ENCODE measurements at places on chromosomes 5 and 9.

GRCh38 chr9:123269281-123269680 lies 895 bp upstream of the STRBP start:
- DNase-seq = peak; percentile 17

DNA sequence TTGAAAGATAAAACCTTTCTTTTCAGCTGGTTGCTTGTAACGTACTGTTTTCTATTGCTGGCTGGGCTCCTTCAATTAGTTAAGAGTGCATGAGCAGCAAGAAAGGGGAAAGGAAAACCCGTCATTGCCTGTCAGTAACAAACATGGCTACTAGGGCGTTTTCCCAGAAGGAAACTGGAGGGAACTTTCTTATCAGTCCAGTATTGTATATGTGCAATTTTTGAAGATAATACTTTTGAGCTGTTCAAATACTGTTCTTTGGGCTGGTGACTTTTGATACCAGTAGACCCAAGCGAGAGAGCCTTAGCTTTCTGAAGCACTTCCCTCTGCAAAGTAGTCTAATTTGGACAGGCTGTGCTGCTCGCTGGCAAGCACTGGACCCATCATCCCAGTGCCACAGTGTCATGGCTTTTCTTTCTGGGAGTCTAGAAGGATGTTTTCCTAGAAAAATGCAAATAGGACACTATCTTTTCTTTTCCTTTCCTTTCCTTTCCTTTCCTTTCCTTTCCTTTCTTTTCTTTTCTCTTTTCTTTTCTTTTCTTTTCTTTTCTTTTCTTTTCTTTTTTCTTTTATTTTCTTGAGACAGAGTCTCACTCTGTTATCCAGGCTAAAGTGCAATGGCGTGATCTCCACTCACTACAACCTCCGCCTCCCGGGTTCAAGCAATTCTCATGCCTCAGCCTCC lies 149.9 kb upstream of the SMIM23 start:
- DNase-seq = no peak

DNA sequence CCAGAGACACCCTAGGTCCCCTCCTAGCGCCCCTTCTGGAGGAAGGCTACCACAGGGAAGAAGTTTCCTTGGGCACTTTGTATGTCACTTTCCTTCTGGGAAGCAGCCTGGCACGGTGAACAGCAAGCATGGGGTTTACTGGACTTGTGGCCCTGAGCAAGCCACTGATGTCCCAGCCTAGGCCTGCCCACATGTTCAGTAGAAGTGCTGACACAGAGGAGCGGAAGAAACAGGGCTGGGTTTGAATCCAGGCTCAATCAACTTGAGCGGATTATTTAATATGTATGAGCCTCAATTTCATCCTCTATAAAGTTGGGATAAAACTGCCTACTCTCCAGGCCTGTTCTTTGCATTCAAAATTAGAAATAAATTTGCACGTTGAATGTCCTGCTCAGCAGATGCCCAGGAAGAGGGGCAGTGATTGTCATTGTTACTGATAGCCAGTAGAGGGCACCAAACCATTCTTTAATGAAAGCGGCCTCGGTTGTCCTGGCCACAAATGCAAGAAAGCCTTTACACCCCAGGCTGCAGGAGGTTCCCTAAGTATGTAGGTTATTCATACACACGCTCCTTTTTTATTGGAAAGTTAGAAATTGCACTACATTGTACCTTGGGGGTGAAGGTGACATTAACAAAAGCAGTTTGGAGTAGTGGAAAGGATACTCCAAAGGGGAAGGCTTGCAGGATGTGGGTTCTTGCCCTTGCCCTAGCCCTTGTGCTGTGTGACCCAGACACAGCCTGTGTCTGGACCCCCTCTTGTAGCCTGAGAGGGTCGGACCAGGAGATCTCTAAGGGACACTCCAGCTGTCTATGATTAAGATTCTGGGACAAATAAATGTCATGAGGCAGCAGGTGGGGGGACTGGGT lies 13.4 kb upstream of the XPA start:
- peak; percentile 34 for DNase-seq

GRCh38 chr9:136544964-136545691 lies 720 bp downstream of the NOTCH1 start:
- DNase-seq = no peak

- DNase-seq = no peak
Measured at GRCh38 chr9:34158362-34158869, 20.4 kb upstream of the UBAP1 start.

GRCh38 chr9:133499132-133499891 lies 20.4 kb upstream of the SLC2A6 start:
- DNase-seq = no peak

- no peak for DNase-seq
Measured at GRCh38 chr9:37302277-37302676, 120.2 kb upstream of the GRHPR start.

DNA sequence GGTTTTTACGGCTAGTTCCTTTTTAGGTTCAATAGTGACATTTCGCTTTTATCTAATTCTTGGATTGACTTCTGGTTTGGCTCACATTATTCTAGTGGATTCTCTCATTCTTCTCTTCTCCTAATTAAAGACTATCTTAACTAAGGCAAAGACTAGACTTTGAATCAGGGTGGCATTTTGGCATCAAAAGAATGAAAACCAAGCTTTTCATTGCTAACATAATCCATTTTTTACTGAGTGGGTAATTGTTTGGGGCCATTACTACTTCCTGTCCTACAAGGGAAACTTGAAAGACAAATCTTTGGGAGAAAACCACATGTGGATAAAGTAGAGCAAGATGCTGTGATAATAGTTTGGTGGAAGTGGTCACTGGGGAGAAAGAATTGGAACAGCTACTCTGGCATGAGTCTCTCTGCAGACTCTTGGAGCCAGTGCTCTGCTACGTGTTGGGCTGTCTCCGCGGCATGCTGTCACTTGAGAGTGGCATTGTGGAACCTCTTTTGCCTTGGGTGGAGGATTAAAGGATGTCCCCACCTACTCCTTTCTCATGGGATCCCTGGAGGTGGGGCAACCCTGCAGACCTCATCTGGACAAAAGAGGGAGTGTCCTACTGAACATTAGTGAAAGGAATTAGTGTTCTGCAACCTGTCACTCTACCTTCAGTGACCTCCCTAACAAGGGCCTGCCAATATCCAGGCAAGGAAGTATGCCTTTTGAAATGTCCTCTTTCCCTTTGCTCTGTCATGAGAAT lies 280.4 kb downstream of the PSAT1 start:
- no peak for DNase-seq

GRCh38 chr5:54516051-54516655 lies 1.4 kb upstream of the SNX18 start:
- no peak for DNase-seq

- DNase-seq = no peak
Measured at GRCh38 chr9:105877721-105878120, 183.4 kb downstream of the TMEM38B start.

- DNase-seq = no peak
Measured at GRCh38 chr9:18007621-18008020, 428.8 kb downstream of the SH3GL2 start.

- DNase-seq = no peak
Measured at GRCh38 chr5:143693651-143694252, 118.2 kb upstream of the HMHB1 start.

GRCh38 chr5:80239680-80240367 lies 16.0 kb downstream of the SERINC5 start:
- no peak for DNase-seq

DNA sequence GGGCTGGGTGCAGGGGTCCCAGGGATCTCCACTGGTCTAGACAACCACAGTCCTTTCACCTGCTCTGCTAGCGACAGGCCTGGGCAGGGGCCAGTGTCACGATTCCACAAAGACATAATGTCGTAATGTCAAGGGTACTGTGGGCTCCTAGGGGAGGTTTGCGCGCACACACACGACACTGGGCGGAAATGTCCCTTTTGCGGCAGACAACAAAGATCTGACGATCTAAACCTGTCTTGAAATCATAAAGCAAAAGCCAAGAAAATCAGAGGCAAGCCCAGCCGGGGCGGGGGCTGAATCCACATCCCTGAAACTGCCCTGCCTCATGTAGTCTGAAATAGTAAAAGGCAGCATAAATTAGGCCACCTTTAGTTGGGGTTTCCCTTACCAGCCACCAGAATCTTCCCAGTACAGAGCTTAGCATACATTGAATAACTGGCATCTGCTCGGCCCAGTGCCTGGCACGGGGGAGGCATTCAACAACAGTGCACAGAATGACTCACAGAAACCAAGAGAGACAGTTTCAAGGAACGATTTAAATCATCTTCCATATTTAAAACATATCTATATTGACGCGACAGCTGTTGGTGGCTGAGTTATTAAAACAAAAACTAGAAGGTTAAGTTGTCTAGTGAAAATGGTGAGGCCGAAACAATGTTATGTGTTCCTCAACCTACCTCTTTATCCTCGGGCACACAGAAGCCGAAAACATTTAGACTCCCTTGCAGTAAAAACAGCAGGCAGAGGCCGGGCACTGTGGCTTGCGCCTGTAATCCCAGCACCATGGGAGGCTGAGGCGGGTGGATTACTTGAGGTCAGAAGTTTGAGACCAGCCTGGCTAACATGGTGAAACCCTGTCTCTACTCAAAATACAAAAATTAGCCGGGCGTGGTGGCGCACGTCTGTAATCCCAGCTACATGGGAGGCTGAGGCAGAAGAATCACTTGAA lies 151.0 kb downstream of the MYO10 start:
- DNase-seq = no peak
